ENCODE measurements at places on chromosomes 5 and 9. TPM values are rescaled to one million over a fixed set of nuclear protein-coding genes. Genes with fewer than 3 reads are reported as not detected.

GRCh38 chr9:14441115-14441514, 127.2 kb upstream of the NFIB start:
- H3K4me1 ChIP-seq: peaks cover 12% of the 10 kb centered on the region
- DNase-seq: no peak
- no peak overlapping the region for H3K27ac ChIP-seq
- H3K4me3 ChIP-seq: no peak overlapping the region
- H3K36me3 ChIP-seq: no peaks in the 10 kb centered on the region
- H3K27me3 ChIP-seq: no peaks in the 10 kb centered on the region

GRCh38 chr5:172493906-172494305, 39.6 kb upstream of the SH3PXD2B start:
- H3K4me3 ChIP-seq: no peak overlapping the region
- H3K4me1 ChIP-seq: no peaks in the 10 kb centered on the region
- no peak overlapping the region for H3K27ac ChIP-seq
- no peaks in the 10 kb centered on the region for H3K27me3 ChIP-seq
- no peak for DNase-seq
- H3K36me3 ChIP-seq: no peaks in the 10 kb centered on the region

DNA sequence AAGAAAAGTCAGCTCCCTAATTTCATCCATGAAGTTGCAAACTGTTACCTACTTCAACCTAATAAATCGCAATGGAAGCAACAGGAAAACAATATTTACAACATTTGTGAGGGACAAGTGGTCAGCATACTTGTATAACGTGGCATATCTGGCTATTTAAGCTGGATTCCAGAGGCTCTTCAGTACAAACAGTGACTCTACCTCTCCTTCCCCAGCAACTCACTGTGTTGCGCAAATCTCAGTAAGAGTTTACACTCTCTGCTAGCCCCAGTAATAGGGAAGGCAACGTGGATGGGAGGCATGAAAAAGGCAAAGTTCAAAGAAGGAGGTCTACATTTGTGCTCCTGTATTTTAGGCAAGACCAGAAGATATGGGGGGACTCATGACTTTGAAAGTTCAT, 18.9 kb upstream of the SEMA5A start:
- H3K4me1 ChIP-seq: no peaks in the 10 kb centered on the region
- no peak overlapping the region for H3K4me3 ChIP-seq
- no peak for DNase-seq

DNA sequence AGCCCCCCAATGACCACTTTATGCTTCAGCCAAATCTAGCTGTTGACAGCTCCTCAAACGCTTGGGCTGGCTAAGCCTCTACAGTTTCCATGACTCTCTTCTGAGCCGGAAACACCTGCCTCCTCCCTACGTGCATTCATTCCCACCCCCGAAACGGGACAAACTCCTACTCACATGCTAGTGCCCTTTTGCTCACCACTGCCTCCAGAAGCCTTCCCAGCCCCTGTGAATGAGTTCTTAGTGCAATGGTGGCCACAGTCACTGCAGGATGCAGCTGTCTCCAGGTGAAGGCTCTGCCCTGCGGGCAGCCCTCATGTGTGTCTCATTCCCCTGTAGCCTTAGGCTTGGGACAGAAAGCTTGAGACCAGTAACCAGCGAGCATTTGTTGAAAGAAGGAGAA, 68.8 kb upstream of the DAB2IP start:
- no peaks in the 10 kb centered on the region for H3K4me1 ChIP-seq
- H3K27ac ChIP-seq: no peak overlapping the region
- no peak for DNase-seq
- H3K36me3 ChIP-seq: no peaks in the 10 kb centered on the region

ERCC6L2 gene
- total RNA-seq: 82.0 TPM

FOXD4L3 gene
- total RNA-seq: not detected
